T47D (cell line): ENCODE measurements at places on chromosomes 3 and 15.

DNA sequence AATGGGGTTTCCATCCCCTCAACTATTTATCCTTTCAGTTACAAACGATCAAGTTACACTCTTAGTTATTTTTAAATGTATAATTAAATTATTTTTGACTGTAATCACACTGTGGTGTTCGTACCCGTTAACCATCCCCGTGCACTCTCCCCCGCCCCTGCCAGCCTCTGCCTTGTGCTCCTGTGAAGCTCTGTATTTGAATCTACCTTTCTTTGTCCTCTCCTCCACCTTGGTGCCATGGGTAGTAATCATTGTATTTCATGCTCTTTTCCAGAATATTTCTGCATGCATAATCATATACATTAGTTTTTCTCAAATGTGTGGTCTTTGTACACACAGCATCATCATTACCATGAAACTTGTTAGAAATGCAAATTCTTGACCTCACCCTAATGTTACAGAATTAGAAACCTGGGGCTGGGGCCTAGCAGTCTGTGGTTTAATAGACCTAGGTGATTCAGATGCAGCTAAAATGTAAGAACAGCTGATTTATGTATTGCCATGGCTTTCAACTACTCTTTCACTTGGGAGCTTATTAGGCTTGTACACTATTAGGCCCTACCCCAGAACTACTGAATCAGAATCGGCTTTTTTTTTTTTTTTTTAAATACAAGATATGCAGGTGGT is 91.5 kb downstream of the STT3B start:
- no peak for DNase-seq

- DNase-seq = peak; percentile 34
Measured at GRCh38 chr3:141498598-141499223, 11.9 kb downstream of the RASA2 start.

GRCh38 chr3:132416807-132417694 is at the start of gene DNAJC13:
Gene DNAJC13 (plus strand): TSS chr3:132417502. CDS start chr3:132434551, 17,049 bp downstream.
- DNase-seq = peak; percentile 81

- no peak for DNase-seq
Measured at GRCh38 chr3:165513715-165514701, 317.8 kb upstream of the SLITRK3 start.

- no peak for DNase-seq
Measured at GRCh38 chr3:39428745-39429201, 22.3 kb downstream of the RPSA start.
